ENCODE measurements at places on chromosomes 3 and 15.

- DNase-seq: no peak
Observed at GRCh38 chr3:84987706-84988504, 29.1 kb downstream of the CADM2 start.

DNA sequence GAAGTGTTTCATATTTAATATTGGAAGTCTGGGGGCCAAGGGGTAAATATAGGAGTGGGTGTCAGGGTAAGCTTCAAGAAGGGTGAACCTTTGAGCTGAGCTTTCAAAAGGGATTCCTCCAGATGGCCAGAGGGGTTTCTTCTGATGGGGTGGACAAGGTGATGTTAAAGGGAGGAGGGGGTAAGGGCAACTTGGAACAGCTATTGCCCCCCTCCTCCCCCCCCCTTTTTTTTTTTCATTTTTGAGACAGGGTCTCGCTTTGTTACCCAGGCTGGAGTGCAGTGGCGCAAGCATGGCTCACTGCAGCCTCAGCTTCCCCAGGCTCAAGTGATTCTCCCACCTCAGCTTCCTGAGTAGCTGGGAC is 2.1 kb upstream of the TTLL3 start:
- DNase-seq: no peak

- no peak for DNase-seq
Observed at GRCh38 chr3:151044706-151045105, 40.8 kb upstream of the MED12L start.

DNA sequence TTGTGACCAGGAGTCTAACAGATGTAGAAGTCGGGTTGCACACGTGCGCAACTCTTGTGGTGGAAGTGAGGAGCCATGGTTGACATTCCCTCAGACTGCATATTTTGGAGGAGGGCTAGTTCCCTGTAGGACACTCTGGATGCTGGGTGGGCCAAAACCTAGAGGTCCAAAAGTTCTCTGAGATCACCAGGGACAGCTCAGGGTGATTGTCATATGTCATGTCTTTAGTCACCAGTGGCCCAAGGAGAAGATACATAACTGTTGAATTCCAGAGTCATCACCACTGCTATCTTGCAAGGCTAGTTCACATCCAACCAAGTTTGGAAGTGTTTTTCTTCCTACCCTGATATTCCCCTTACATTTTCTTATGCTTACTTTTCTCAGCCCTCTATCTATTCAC is 95.2 kb upstream of the C3orf80 start:
- DNase-seq: no peak

DNA sequence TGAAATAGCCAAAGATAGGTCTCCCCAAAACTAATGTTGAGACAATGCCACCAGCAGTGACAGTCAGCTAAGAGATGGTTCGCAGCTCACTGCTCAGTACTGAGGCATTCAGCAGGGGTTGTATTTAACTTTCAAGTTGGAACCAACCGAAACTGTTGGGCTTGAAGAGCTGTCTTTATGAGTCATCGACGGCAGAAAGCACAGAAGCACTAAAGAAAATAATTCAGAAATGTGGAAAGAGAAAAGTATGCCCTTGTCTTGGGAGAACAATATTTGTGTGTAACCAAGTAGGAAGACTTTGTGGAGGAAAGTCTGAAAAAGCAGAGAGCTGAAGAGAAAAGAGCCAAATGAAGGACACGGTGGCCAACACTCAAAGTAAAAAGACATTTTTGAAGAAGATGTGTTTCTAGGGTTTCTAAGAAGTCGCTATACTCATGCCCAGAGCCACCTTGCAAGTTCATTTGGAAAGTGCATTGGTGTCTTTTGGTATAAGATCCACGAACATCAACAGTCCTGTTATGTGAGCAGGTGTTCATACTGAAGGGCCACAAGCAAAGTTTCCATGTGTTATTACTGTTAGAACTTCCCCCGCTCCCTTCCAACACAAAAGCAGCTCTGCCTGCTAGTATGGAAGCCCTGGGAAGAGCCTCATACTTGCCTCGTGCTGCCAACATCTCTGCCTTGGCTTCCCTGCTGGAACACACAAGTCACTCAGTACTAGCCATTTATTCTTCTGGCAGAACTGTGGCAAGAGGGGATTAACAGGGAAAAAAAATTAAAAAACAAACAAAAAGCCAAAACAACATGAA is 4.1 kb upstream of the RARB start:
- DNase-seq: no peak

GRCh38 chr15:82803793-82804574 is 1.9 kb downstream of the FSD2 start:
- DNase-seq: no peak

- no peak for DNase-seq
Observed at GRCh38 chr3:140091143-140091542, 156.2 kb downstream of the CLSTN2 start.

GRCh38 chr15:94272251-94272898 is 41.0 kb downstream of the MCTP2 start:
- no peak for DNase-seq

DNA sequence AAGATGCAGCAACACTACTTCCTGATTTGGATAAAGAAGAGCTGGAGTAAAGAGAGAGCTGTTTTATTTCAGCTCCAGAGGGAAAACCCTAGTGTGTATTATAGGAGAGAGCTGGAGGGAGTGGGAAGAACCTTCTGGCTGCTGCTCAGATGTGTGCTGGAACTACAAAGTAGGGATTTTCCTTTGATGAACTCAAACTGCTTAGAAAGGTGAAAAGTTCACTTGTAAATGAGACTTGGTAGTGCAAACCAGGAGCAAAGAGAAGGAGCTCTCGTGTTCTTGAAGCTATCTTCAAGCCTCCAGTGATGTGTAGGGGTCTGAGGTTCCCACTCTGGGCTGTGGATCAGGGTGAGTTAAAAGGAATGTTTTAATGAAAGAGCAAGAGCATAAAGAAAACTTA is 110.4 kb downstream of the EDEM1 start:
- DNase-seq: no peak

DNA sequence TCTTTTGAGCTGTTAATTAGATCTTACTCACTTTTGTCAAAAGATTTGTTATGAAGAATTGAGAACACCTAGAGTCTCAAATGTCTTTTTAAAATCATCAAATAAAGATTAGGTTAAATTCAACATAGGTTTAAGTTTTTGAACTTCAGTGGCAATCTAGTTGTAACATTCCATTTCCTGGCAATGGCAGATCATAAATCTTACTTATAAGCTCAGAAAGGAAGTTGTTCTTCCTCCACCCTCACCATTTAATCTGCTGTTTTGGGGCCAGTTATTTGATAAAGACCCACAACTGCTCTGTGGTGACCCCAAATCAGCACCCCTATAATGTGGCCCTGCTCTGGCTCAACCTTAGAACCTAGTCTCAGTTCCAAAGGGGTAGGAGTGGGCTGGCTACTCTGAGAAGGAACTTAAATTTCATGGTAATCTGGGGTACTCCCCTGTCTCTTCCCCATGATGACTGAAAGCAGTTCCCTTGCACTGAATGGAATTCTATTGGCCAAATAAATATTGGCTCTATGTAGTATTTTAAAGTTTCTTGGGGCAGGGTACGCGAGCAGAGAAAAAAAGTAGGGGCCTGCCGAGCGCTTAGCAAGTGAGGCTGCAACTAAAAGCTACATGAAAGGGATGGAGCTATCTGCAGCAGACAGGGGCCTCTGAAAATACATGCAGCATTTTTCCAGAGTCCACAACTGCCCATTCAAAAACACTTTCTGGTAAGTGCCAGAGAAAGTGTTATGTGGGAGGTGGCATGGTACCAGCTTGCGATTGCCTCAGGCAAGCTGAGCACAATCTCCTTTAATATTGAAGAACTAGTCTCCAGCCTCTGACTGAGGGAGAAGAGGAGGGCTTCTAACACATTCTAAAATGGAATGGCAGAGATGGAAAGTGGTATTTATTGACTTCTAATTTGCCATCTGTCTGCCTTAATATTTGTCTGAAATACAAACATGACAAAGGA is 103.6 kb upstream of the RASGRP1 start:
- DNase-seq: no peak

DNA sequence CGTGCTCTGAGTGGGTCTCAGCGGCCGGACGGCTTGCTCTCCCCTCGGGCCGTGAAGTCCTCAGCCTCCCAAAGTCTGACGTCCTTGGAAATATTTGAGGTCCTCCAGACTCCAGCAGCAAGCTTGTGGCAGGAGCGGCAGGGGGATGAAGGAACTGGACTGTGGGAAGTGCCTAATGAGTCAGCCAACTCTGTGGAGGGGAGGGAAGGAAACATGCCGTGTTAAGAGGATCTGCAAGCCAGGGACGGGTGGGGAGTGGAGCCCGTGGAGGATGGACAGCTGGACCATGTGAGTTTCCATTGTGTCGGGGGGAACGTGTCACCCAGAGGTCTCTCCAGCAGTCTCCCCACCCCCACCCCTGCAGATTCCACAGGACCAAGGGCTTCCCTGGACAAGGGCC is 39.4 kb upstream of the IDH2 start:
- no peak for DNase-seq

DNA sequence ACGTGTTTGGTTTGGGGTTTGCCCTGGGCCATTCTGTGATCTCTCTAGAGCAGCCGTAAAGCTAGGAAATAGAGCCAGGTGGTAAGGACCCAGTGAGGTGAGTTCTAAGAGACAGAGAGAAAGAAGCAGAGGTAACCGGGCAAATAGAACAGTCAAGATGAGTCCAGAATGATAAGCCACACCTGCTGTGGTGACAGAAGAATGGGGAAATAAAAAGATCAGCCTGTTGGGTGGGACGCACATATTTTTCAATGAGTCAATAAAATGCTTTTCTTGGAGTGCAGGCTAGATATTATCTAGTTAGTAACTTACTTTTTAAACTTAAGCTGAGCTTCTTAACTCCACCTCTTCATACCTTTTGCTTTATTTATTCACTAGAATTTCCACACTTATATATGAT is 135.0 kb downstream of the NFKBIZ start:
- DNase-seq: no peak

DNA sequence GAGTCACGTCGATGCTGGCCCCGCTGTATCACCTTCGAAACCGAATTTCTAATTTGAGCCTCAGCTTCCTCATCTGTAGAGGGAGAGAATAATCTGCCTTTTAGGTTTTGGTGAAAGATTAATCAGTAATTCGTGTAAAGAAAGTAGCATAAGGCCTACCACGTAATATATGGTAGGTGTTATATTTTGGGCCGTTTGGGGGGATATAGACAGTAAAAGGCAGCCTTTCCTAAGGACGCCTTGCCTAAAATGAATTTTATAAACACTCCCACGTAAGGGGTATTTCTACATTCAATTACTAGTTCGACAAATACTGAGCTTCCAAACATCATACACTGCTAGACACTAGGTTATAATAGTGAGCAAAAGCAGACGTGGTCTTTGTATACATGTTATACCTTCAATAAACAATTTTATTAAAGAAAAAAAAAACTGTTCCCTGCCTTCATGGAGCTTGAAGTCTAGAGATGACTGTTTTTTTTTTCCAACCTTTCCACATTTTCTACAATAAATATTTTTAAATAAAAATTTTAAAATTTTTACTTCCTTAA is 737 bp downstream of the JAGN1 start:
- no peak for DNase-seq

DNA sequence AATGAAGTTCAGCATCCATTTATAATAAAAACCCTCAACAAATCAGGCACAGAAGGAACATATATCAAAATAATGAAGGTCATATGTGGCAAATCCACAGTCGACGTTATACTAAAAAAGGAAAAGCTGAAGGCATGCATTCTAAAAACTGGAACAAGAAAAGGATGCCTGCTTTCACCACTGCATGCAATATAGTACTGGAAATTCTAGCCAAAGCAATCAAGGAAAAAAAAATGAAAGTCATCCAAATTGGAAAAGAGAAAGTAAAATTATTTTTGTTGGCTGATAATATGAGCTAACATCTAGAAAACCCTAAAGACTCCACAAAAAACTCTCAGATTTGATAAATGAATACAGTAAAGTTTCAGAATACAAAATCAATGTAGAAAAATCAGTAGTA is 1123.2 kb downstream of the TBL1XR1 start:
- DNase-seq: no peak

GRCh38 chr3:64438066-64438465 is 212.8 kb upstream of the PRICKLE2 start:
- DNase-seq: no peak

GRCh38 chr3:197031315-197032285 is 2.0 kb upstream of the MELTF start:
- DNase-seq: no peak

DNA sequence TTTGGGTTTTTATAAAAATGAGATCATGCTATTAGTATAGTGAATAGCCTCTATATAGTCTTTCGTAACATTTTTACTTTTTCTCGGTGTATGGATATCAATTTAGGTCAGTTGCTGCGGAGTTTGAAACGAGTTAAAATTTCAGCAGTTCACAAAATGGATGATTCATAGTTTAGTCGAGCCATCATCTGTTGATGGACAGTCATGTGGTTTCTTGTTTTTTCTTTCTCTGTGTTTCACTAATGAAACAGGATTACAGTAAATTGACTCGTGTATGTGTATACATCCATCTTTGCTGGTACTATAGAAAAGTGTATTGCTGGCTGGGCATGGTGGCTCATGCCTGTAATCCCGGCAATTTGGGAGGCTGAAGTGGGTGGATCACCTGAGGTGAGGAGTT is 106.8 kb downstream of the IGF1R start:
- no peak for DNase-seq

DNA sequence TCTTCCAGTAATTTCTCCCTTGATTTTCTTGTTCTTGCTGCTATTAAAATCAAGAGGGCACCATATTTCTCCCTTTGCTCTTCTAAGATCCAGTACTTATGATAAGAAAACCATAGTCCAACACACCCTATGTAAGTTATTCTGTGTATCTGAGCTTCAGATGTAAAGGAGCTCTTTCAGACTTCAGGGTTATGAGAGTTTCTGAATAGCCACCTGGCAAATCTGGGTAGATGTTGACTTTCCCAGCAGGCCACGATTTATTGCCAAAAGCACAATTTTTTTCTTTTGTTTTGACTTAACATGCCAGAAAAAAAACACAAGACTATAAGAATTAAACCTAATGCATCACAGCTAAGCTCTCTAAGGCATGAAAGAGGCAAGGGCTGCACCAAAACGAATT is 1045.0 kb downstream of the FHIT start:
- DNase-seq: no peak

- DNase-seq: no peak
Observed at GRCh38 chr3:63867225-63867624, 3.6 kb downstream of the ATXN7 start.

DNA sequence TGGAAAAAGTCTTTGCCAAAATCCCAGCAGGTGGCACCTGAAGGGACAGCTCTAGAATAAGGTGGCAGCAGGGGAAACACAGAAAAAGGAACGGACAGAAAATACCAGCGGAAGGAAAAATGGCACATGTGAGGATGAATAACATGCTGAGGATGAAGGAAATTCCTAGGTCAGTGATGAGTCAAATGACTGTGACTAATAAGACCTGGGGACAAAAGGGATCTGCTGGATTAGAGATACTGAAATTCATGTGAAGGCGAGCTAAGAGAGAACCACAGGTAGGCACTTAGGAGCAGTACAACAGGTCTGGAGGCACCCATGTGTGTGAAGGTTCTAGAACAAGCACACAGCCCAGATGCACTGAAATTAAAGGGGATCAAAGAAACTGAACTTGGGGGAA is 482.5 kb downstream of the FOXP1 start:
- DNase-seq: no peak
